NCI-H1092 treated with DMSO at 0.1 percent for 48 hours (cell line): ENCODE measurements at places on chromosomes 5 and 9.

- DNase-seq, result no peak
These were observed 28.3 kb upstream of the SPRY4 start for GRCh38 chr5:142353071-142353472.

GRCh38 chr5:80565330-80565729, 4.8 kb downstream of the ANKRD34B start:
- no peak for DNase-seq

DNA sequence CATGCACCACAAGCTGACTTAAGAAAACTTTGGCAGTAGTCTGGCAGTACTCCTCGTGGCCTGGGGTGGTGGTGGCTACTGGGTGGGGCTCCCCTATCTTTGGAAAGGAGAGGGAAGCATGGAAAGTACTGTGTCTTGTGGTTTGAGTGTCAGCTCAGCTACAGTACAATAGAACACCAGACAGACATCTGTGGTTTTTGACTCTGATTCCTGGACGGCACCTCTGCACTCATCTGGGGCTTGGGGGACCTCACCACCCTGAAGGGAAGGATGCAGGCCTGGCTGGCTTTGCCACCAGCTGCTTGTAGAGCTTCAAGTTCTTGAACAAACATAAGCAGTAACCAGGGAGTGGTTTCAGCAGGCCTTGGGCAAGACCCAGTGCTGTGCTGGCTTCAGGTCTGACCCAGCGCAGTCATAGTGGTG, 40.6 kb downstream of the TNFSF8 start:
- no peak for DNase-seq

- DNase-seq, result no peak
These were observed 34.0 kb downstream of the NDST1 start for GRCh38 chr5:150541895-150542294.

DNA sequence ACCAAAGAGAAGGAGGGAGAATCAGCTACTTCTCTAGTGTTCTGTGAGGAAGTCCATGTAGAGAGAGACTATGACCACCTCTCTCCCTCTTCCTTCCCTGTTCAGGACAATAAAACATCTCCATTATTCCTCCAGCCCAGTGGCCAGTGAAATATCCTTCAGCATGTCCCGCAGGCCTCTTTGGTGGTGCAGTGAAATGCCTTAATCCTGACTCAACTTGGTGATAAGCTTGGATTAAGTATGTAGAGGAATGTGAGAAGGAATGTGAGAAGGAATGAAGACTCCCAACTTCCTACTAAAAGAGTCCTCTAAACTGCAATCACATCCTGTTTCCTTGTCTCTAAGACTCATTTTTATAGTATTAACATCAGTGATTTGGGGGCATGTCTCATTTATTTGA, 167.3 kb downstream of the TRPM3 start:
- no peak for DNase-seq

DNA sequence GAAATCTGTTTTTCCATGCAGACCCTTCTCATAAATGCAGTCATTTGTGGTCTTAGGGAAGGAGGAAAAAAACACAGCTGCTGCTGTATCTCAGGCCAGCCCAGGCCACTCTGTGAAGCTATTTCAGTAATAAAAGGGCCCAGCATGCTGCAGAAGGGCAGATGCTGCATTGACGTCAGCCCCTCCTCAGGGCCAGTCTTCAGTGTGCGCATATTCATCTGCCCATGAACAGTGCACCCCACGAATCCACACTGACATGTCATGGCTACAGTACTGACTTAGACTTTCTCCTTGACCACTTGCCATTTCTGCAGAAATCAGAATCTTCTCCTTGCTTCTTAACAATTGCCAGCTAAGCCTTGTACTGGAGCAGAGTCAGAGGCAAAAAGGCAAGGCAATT, 304.7 kb downstream of the GABRG2 start:
- no peak for DNase-seq

DNA sequence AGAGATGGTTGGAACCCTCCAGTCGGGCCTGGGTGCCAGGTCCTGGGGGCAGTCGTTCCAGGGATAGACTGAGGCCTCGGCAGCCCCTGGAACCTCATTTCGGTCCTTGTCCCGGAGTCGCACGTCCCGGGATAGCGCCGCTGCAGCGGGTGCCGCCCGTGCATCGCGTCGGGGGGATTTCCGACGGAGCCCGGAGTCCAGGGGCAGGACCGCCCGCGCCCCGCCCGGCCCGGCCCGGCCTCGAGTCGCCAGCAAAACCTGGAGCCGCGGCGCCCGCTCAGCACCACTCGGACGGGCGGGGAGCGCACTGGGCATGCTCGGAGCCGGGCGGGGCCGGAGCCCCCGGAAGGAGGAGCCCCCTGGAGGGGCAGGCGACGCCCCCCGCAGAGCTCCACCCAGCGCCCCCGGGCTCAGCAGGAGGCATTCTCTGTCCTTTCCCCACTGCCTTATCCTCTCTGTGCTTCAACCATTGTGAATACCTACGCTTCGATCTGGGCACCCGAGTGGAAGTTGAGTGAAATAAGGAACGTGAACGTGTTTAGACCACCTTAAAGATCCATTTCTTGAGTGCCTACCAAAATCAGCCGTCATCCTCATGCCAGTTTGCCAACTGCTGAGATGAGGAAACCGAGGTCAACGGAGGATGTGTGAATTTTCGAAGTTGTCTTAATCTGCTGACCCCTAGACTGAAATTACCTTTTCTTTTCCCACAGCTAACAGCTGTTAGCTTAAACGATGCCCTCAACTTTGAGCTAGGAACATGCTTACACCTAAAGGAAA, 1.7 kb upstream of the PTPN3 start:
- DNase-seq, result no peak

DNA sequence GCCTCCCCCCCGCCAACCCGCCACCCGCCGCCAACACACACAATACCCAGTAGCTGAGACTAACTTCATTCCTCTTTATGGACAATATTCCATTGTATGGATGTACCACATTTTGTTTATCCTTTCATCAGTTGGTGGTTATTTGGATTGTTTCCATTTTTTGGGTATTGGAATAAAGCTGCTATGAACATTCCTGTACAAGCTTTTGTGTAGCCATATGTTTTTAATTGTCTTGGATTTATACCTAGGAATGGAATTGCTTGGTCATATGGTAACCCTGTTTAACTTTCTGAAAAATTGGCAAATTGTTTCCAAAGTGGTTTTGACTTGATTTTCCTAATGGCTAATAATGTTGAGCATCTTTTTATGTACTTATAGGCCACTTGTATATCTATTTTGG, 4.9 kb upstream of the UBTD2 start:
- no peak for DNase-seq
